Aortic smooth muscle cell (primary cell): ENCODE measurements at places on chromosomes 4 and X. TPM values are rescaled to one million over a fixed set of nuclear protein-coding genes. Genes with fewer than 3 reads are reported as not detected.

Gene SRPK3
- total RNA-seq = 0.26 and 0.56 TPM in 2 replicates

Gene FAM133A
- 0.40 and 0.81 TPM in 2 replicates for total RNA-seq

Gene P2RY4
- total RNA-seq = 0.19 TPM in 1 of 2 replicates, not detected in the other

Gene RTL9
- under 0.01 and 0.06 TPM in 2 replicates for total RNA-seq

Gene AASDH
- 14.4 and 15.1 TPM in 2 replicates for total RNA-seq

Gene CCDC160
- total RNA-seq = not detected in 2 replicates

Gene SLC7A11
- 50.8 and 62.5 TPM in 2 replicates for total RNA-seq

Gene LRAT
- total RNA-seq = not detected in 2 replicates

Gene TMEM165
- 121 and 150 TPM in 2 replicates for total RNA-seq

Gene CFI
- total RNA-seq = 5.2 and 9.3 TPM in 2 replicates

Gene GPM6B
- 30.8 and 36.3 TPM in 2 replicates for total RNA-seq

Gene BTK
- total RNA-seq = not detected in 2 replicates

Gene ACTRT1
- total RNA-seq = not detected in 2 replicates

Gene NAT8L
- total RNA-seq = under 0.01 TPM in 2 replicates

Gene GLRA2
- total RNA-seq = not detected in 2 replicates

Gene ADH1C
- 0.92 and 1.1 TPM in 2 replicates for total RNA-seq
